T-helper 17 cell (primary cell): ENCODE measurements at places on chromosomes 2 and 18.

DNA sequence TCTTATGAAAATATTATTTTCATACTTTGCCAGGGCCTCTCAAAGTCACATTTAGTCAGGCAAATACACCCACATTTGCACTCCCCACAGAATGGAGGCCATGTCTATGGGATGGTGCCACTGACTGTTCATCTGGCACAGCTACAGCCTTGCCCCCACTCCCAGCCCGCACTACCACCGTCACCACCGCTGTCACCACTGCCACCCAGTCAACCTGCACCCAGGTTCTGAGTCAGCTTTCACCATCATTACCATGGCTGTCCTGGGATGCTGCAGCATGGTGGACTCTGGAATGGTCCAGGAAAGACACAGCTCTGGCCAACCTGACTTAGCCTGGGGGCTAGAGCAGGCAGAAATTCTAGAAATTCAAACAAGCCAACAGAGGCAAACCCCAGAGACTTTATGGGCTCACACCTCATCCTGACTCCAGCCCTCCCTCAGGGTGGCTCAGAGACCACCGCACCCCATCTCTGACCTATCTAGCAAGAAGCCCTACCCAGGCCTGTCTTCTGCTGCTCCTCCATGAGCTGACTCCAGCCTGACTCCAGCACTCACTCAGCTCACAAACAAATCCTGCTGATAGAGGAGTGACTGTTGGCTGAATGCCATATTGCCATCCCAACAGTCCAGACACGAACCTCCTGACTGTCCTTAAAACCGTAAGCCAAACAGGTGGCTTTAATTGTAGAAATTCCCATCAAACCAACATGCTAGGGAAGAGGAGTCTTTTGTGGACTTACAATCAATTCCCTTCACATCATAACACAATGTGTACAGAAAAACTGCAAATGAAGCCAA, 28.0 kb downstream of the DNER start:
- DNase-seq: no peak

GRCh38 chr2:175048275-175048674, 43.1 kb upstream of the CHN1 start:
- no peak for DNase-seq

DNA sequence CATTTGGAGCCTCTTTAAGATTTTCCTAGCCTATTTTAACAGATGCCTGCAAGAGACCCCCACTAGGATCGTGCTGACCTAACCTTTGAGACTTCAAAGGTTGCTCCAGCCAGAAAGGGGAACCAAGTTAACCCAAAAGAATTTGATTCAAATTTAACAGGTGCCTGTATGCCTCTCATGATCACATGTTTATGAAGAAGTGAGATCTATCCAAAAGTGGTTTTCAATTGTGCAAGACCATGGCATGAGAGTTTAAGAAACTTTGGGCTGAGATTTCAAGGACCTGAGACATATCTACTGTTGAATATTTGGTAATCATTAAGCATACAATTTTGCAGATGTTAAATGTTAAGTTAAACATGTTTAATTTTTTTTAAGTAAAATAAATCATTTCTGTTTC, 1.3 kb upstream of the RSAD2 start:
- DNase-seq: no peak

DNA sequence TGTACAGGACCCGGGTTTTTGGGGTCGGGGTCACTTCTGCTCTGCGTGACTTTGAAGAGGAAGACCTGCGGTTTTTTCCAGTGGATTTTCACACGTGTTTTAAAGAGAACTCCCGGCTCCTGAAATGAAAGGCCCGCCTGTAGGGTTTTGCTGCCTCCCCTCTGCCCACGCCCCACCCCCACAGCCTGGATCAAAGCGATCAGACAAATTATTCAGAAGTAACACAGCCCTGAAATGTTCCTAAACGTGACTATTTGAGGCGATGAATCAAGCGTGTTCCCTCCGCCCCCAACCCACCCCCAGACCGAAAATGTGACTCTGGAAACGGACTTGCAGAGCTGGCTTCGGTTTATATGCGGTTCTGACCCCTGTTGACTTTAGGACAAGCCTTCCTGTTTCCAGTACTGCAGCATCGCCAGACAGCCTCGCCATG, 28.7 kb upstream of the SMIM21 start:
- no peak for DNase-seq

GRCh38 chr2:64972876-64973275, 16.3 kb upstream of the SLC1A4 start:
- no peak for DNase-seq

- DNase-seq: no peak
Measured at GRCh38 chr2:194826241-194826640, 830.8 kb upstream of the SLC39A10 start.

- no peak for DNase-seq
Measured at GRCh38 chr2:101433465-101433864, 41.4 kb downstream of the RFX8 start.

- DNase-seq: no peak
Measured at GRCh38 chr18:79030680-79031079, 38.5 kb upstream of the ATP9B start.

- DNase-seq: no peak
Measured at GRCh38 chr2:181070119-181070835, 89.9 kb downstream of the UBE2E3 start.

DNA sequence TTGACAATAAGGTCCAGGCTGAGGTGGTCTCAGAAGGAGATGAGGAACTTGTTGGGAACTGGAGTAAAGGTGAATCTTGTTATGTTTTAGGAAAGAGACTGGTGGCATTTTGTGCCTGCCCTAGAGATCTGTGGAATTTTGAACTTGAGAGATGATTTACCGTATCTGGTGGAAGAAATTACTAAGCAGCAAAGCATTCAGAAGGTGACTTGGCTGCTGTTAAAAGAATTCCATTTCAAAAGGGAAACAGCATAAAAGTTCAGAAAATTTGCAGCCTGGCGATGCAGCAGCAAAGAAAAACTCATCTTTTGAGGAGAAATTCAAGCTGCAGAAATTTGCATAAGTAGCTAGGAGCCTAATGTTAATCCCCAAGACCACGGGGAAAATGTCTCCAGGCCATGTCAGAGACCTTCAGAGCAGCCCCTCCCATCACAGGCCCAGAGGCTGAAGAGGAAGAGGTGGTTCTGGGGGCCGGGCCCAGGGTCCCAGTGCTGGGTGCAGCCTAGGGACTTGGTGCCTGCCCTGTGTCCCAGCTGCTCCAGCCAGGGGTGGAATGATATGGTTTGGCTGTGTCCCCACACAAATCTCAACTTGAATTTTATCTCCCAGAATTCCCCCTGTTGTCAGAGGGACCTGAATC, 73.5 kb downstream of the FIGN start:
- DNase-seq: no peak

DNA sequence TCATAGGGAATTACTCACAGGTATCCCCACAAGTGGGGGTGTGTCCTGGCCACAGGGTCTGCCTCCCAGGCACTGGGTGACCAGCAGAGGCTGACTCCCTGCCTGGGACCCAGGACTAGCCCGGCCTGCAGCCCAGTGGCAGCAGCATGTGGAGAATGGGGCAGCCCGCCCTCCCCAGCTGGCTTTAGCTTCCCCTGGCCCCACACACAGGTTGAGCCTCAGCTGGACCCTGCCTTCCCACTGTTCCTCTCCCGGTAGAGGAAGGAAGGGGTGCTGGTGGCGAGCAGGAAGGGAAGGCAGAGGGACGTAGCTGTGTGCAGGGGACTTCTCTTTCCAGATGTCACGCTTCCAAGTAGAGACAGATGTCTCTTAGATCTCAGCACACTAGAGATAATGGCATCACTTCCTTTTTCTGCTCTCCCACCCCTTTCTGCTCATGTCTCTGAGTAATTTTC, 51.4 kb downstream of the EMILIN2 start:
- no peak for DNase-seq

DNA sequence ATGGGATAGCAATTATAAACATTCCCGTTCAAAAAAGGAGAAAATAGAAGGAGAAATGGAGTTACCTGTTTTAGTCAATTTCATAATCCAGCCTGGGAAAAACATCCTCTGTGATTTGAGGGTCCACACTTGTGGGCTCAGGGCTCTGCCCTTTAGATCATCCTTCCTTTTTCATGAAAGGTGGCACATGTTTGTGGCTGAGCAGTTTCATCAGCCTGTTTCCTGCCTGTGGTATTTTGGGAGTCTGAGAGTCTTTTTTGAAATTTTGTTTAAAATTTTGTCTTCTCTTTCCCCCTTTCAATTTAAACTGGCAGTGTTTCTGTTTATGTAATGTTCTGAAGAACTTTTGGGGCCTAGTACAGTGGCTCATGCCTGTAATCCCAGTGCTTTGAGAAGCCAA, 84.0 kb downstream of the KIAA1328 start:
- DNase-seq: no peak

GRCh38 chr2:180328795-180329422, 321.8 kb upstream of the CWC22 start:
- DNase-seq: no peak

DNA sequence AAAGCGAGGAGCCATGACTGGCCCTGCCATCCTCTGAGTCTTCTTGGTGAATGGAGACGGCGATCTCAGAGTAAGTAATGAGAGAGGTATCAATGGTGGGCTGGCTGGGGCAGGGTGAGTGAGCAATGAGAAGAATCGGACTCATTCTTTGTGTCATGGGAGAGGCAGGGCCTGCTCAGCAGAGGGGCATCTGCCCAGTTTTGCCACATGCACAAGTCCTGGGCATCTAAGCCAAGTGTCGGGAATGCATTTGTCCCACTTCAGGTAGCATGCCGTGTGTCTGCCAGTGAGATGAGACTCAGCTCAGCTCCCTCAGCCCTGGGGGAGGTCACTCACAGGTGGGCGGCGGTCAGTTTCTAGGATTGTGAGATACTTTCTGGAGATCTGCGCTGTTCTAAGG, 791.0 kb upstream of the RAB6C start:
- DNase-seq: no peak

DNA sequence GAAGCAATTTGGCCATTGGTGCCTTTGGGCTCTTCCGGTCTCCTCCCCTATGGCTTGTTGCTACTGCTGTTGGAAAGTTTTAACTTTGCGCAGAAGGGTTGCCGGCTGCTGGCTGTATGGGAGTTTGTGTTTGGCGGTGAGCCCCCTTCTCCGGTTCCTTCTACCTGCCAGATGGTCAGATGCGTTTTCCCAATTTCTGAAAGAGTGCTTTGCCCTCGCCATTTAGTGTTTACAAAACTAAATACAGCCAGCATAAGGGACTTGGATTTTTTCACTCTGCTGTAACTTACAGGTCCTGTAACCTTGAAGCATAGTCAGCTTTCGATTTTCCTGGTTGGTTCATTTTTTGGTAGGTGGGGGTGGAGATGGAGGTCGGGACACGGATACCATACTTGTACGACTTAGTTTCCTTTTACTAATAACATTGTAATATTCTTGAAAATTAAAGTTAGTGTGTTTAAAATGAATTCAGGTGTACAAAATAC, 604 bp downstream of the COQ10B start:
- no peak for DNase-seq

GRCh38 chr2:68643011-68643873, at the start of gene PROKR1:
Gene PROKR1 (plus strand): TSS chr2:68643579. CDS start chr2:68645822, 2,243 bp downstream.
- DNase-seq: no peak

DNA sequence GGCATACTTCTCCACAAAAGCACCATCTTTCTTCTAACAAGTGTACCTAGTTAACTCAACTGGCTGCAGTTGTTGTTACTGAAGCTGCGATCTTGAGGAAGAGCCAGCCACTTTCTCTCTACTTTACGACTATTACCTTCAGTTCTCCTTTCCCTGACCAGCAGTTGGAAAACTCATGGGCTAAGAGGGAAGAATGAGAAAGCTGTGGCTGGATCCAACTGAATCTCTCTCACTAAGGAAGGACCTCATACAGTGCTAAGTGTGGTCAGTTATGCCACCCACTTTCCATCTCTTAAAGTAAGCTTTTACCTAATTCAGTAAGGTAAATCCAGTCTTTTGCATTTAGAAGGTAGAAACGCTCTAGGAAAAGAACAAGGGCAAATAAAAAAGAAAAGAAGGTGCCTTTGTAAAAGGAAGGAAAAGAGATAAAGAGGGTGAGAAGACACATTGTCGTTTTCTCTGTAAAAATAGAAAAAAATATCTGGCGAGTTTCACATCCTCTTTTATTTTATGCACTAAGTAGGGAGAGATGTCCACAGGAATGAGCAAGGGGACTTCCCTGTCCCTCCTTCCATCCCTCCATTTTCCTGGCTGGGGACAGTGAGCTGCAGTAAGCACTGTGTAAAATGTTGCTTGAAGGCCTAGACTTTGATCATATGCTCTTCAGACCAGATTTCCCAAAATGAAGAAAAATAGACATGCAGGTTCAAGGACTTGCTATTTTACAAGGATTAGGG, 73.4 kb downstream of the PLEKHM3 start:
- no peak for DNase-seq

- DNase-seq: no peak
Measured at GRCh38 chr2:65364986-65365733, 67.2 kb downstream of the SPRED2 start.

GRCh38 chr2:102424754-102425153, 1.8 kb downstream of the IL18RAP start:
- no peak for DNase-seq

- DNase-seq: no peak
Measured at GRCh38 chr2:21453723-21454450, 330.1 kb downstream of the TDRD15 start.

GRCh38 chr18:52652391-52652790, 312.4 kb downstream of the DCC start:
- no peak for DNase-seq

- no peak for DNase-seq
Measured at GRCh38 chr2:223383315-223383714, 218.8 kb downstream of the SCG2 start.

DNA sequence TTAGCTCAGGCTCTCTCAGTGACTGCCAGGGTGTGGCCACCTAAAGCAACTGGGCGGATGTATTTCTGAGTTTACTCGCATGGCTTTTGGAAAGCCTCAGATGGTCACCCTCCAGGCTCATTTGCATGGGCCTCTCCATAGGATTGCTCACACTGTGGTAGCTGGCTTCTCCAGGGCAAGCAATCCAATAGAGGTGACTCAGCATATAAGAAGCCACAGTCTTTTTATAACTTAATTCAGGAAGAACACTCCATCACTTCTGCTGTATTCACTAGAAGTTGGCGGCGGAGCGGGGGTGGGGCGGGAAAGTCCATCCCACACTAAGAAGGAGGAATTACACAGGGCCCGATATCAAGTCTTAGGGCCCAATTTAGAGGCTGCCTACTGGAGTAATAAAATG, 3.6 kb upstream of the DOK6 start:
- DNase-seq: no peak

DNA sequence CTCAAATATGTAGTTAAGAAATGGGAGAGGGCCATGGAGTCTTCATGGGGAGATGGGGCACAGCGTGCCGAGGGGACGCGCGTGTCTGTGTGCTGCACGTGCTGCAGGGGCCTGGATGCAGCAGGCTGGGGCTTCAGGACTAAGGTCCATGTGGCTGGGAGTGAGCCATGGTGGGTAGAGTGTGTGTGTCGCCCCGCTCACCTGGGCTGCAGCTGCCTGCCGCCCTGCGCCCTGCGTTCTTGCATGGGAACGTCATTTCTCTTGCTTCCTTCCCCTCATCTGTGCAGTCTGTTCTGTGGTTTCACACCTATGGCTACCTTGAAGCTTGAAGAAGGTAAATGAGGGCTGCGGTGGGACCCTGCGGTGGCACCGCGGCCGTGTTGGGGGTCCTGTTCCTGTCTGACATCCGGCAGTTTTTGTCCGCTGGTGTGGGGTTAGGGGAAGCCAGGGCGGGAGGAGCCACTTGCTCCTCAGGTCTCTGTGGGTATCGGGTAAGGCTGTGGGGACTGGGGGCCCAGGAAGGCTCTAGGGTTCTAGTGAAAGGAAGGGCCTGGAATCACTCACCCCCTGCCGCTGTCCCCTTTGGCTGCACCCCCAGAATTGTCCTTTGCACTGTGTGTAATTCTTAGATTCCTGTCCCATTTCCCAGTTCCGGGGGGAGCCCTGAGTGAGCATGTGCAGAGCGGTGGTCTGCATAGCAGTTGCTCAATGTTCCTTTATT, 54.1 kb upstream of the HS6ST1 start:
- DNase-seq: peak; percentile 8

GRCh38 chr18:47036927-47037578, 1.6 kb upstream of the ELOA2 start:
- no peak for DNase-seq
